ENCODE measurements at places on chromosomes 16 and 17. TPM values are rescaled to one million over a fixed set of nuclear protein-coding genes. Genes with fewer than 3 reads are reported as not detected.

Gene ELMO3
- 2.0 TPM for total RNA-seq

Gene MT3
- total RNA-seq: 94.5 TPM

Gene DOC2A
- total RNA-seq: 0.67 TPM

Gene GLG1
- 145 TPM for total RNA-seq

Gene KRTAP2-2
- not detected for total RNA-seq

Gene MRPL45
- total RNA-seq: 21.8 TPM

- peak; percentile 71 for DNase-seq
Observed at GRCh38 chr17:82330322-82331239, 3.0 kb downstream of the SECTM1 start.

DNA sequence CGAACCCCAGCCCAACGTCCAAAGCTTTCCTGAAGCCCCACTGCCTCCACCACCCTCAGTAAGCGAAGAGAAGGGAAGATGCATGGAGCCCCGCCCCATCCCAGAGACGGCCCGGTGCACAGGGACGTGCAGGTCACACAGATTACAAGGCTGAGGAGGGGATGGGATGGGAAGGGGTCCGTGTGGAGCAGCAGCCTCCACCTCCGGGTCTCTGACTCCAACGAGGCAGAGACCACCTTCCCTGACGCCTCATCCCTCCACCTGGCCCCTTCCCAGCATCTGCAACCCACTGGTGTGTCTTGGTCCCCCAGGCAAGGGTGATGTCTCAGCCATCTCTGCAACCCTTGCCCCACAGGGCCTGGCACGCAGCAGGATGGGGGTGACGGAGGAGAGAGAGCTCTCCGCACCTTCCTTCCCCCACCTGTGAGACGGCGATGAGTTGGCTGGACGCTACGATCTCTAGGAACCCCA is 58.5 kb downstream of the TBC1D16 start:
- DNase-seq: peak; percentile 44

DNA sequence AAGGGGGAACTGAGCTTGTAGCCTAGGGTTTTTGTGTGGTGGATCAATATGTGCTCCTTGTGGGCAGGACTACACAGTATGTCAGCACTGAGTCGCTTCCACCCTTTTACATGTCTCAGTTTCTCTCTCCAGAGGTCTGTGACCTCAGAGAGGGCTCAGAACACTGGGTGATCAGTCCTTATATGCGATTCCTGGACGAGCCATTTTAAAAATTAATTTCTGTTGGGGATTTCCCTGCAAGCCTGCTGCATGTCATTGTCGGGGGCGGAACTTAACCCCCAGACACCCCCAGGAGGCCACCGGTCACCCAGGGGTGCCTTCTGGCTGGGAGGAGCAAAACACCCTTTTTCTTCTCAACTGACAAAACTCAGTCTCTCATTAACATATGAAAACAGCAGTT is 14.1 kb downstream of the DHRS7B start:
- DNase-seq: no peak

- no peak for DNase-seq
Observed at GRCh38 chr17:58219789-58220183, 731 bp upstream of the MKS1 start.

GRCh38 chr17:13587487-13588338 is 14.0 kb downstream of the HS3ST3A1 start:
- no peak for DNase-seq

- no peak for DNase-seq
Observed at GRCh38 chr16:69270395-69270794, 40.8 kb upstream of the VPS4A start.

- peak; percentile 55 for DNase-seq
Observed at GRCh38 chr17:48045316-48046001, 2.7 kb upstream of the NFE2L1 start.

- no peak for DNase-seq
Observed at GRCh38 chr16:63037761-63038396, 1001.6 kb upstream of the CDH8 start.

DNA sequence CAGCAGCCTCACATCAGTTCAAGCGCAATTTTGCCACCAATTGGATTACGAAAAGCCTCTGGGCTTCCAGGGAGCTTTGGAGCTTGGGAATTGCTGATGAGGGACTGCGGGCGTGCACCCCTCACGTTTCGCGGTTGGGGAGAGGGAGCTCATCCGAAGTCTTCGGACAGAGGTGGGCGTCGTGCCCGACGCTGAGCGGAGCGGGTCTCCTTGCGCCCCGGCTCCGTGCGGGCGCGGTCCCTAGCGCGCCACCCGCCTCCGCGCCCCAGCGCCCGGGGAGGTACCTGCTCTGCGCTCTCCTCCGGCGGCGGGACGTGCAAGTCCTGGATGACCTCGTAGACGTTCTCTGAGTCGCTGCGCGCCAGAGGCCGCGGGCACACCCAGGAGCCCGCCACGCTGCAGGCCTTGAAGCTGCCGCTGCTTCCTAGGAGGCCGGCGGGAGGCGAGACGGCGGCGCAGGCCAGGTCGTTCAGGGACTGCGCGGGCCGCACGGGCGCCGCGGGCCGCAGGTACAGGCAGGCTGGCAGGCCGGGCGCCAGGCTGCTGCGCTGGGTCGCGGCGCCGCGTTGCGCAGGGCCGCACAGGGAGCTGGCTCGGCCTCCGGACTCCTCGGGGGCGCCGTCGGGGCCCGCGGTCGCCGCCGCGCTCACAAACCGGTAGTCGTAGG is 3.2 kb downstream of the ARHGAP27 start:
- DNase-seq: no peak

DNA sequence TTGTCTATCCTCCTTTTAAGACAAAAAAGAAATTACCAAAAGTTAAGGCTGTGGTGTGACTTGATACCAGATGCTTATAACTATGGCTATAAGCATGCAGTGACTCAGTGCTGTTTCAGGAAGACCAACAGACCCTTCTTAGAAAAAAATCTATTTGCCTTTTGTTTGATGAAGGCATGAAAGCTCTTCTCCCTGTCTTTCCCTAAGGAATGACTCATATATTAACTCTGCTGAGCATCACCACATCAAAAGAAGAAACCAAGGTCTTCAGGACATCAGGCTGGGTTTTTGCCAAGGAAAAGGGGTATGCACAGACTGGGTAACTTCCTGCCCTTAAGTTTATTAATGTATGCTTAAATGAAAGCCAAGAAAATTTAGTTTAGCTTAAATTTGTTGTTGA is 47.1 kb downstream of the VMP1 start:
- no peak for DNase-seq

DNA sequence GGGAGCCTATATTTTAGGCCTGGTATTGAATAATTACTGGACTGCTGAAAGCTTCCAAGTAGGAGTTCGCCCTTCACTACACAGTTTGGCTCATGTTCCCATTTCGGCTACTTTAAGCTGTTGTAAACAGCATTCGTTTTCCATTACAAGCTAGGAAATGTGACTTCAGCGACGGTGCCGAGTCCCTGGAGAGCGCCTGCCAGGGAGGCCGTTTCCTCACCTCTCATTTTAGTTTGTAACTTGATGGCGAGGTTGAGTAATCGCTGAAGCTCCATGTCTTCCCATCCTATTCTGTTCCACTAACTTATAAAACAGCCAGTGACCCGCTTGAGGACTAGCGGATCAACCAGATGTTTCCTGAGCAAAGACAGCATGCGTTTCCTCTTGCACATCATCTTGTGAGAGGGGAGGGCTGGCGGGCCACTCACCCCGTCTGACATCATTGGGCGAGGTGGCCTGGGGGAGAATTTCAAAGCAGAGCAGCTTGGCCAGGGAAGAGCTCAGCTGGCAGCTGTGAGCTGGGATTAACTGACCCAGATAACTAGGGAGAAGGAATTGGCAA is 32.9 kb downstream of the PCTP start:
- DNase-seq: no peak

GRCh38 chr16:9134739-9135138 is 43.3 kb downstream of the HAPSTR1 start:
- peak; percentile 60 for DNase-seq

DNA sequence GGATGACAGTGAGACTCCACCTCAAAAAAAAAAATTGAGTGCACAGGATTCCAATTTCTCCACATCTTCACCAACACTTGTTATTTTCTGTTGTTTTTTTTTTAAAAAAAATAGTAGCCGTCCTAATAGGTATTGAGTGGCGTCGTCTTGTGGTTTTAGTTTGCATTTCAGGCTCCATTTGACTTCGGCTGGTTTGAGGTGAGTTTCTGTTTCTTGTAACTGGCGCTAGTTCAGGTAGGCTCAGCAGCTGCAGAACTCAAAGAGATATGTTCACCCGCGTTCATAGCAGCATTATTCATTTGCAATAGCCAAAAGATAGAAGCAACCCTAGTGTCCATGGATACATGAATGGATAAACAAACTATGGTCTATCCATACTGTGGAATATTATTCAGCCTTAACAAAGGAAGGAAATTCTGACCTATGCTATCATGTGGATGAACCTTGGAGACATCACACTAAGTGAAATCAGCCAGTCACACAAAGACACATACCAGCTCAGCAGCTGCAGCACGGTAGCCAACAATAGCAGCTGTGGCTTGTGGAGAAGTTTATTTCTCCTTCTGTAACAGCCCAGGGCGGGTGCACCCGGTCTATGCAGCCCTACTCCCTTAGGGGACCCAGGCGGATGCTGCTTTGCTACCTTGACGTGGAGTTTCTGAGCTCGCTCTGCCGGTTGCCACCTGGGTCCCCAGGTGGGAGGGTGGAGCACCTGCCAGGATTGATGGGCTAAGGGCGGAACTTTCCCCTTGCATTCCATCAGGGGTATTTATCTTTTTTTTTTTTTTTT is 44.9 kb downstream of the TMEM235 start:
- DNase-seq: no peak

DNA sequence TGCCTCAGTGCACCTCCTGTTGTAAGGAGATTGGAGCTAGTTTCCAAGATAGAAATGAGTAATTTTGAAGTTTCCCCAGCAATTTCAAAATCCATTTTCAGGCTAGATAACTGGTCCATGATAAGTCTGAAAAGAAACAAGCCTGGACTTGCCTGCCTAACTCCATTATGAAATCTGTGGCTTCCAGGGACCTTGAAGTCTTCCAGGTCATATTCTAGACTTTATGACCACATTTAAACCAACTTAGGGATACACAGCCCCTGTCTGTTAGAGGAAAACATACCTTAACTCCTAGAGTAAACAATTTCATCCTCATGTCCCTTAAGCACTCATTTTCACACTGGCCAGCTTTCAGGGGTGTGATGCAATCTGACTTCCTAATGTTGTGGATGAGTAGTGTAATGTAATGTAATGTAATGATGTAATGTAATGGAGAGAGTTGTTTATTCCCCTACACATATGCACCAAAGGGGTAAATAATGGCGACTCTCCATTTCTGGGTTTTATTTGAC is 96.7 kb upstream of the FAM20A start:
- DNase-seq: no peak

DNA sequence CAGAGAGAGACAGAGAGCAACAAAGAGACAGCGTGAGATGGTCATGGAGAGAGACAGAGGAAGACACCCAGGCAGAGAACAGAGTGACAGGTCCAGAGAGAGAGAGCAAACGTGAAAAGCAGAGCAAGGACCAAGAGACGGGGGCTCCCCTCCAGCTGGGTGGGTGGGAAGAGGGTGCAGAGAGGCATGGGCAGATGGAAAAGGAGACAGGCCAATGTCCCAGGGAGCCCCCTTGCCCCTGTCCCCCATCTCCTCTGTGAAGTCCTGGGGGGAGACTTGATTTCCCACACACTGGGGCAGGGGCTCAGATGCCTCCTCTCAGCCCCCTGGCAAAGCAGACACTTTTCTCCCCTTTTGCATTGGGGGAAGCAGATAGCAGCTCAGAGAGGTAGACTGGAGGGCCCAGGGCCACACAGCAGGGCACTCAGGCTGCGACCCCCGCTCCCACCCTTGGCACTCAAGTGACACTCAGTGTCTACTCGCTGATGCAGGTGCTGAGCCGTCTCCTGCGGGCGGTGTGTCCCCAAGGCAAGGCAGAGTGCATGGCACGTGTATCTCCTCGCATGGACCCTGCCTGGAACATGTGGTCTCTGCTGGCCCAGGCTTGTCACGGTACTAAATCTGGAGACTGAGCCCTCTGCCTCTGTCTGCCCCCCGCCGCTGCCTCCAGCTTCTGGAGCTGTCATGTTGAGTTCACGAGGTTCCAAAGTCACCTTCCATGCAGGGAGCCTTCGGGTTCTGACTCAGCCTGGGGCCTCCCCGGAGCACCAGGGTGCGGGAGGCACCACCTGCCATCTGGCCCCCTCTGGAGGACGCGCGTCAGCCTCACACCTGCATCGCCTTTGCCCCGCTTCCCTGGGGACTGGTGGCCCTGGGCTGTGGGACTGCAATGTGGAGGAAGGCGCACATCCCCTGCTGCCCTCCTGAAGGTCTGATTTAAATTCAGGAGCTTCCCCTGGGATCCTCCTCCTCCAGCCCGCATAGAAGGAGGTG is 215.9 kb upstream of the GSE1 start:
- peak; percentile 56 for DNase-seq

DNA sequence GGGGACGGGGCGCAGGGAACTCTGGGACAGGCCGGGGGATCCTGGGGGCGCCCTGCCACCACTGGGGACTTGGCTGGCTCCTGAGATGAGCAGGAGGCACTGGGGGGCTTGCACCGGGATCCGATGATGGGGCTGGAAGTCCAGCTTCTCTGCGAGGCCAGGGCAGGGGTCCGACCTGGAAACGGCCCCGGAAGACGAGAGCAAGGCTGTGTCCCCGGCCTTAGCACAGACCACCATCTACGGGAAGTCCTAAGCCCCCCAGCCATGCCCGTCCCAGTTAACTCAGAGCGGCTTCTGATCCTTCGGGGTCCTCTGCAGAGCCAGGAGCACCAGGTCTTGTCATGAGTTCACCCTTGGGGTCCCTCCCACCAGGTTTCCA is 573 bp downstream of the CDT1 start:
- no peak for DNase-seq

- DNase-seq: no peak
Observed at GRCh38 chr16:65665586-65665985, 543.7 kb upstream of the CDH11 start.

Measured in sciatic nerve (tissue), 2 donors.